CD4-positive, alpha-beta T cell treated with Interleukin-6 for 4 hours (primary cell): ENCODE measurements at places on chromosomes 12 and 14.

DNA sequence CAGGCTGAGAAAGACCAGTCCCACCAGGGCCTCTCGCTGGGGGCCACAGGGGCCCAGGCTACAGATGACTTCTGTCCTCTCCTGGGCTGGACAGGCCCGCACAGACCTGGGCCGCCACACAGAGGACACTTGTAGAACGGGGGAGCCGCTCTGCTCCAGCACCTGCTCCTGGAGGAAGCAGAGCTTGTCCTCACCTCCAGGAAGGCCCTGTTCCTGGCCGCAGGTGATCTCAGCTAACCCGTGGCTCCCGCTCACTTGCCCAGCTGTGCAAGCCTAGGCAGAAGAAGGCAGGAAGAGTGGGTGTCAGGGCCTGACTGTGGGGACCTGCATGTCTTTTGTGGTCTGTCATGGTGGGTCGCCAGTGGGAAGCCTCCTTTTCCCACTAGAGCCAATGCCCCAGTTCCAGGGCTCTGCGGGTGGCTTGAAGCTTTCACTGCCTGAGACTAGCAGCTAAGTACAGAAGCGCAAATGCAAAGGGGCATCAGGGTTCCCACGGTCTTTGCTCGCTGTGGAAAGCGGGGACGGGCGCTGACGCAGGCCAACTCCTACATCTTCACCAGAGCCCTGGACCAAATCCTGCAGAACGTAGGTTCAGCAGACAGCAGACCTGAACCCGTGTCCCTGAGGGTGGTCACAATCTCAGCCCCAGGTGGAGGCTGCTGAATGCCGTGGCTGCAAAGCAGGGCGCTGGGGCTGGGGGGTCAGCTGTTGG is 8.8 kb upstream of the CEP170B start:
- no peak for DNase-seq

- no peak for DNase-seq
Observed at GRCh38 chr12:120849765-120850164, 54.4 kb downstream of the SPPL3 start.

GRCh38 chr14:64628940-64629408 is 75.2 kb upstream of the PLEKHG3 start:
- no peak for DNase-seq

GRCh38 chr12:109497675-109498074 is 20.2 kb downstream of the UBE3B start:
- no peak for DNase-seq

DNA sequence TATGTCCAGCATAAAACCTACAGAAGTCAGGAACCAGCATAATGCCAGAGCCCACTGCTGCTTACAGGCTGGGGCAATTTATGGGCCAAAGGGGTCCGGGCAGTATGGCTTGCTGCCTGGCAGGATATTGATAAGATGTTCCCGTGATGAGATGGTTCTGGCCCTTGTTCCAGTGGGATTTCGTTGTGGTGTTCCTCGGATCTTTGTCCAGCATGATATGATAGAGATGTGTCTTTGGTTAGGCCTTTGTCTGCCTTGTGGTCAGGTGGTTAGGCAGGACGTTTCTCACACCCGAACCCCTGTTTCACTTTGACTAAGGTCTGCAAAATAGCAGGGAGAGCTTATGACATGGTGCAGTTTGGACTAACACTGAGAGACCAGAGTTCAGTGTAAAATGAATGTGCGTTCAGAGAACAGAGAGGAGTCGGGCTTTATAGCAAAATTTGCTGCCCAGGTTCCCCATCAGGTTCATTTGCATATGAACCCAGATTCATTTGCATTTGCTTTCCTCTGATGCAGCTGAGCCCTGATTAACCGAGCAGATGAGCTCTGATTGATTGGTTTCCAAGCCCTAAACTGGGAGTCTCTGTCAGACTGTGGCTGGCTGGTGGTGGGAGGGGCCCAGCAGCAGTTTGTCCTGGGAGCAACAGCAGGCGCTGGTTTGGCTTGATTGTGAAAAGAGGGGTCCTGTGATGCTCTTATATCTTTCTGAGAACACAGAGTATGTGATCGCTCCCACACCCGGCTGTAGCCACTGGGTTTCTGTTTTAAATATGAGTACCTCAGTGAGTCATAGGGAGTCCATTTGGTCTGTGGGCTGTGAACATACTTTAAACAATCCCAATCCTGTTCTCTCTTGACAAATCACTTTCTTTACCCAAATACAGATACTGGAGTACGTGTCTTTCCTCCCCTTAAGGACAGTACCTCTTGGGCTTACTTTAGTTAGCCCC is 156.3 kb upstream of the PZP start:
- peak; percentile 14 for DNase-seq

DNA sequence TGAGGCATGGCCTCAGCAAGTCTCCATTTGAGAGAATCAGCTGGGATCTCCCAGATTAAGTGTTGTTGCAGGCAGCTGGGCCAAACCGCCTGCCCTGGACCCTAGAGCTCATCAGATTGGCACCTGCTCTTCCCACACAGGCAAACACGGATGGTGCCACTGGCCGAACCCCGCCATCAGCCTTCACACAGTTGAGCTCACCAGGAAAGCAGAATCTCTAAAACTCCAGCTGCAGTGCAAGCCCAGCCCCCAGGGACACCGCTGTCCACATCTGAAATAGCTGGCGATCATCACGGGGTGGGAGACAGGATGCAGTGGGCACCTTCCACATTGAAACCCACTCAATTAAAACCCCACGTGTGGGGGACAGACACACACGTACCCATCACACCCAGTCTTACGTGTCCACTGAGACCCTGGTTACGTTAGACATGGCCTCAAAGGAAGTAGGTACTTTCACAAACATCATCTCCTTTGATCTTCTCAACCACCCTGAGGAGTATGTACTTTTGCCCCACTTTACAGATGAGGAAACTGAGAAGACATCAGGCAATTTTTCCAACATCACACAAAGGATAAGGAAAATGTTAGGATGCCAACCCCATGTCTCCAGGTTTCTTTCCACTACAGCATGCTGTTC is 88.8 kb downstream of the SINHCAF start:
- DNase-seq, result no peak

DNA sequence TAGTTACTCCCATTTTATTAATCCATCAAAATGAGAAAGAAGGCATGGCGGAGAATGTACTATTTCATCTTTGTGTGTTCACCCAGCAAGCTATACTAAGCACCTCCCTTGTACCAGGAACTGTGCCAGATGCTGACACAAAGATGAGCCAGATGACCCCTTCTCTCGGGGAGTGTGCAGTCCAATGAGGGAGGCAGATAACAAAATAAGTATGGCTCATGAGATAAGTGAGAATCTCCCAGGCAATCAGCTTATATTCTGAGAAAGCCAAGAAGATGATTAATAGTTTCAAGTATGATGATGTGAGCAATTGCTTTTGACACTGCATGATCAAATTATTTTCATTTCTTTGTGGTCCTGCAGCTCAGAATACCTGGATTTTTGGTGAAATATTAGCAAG is 1.3 kb upstream of the TMEM233 start:
- DNase-seq, result no peak

- DNase-seq, result no peak
Observed at GRCh38 chr12:115199831-115200230, 515.9 kb upstream of the TBX3 start.

DNA sequence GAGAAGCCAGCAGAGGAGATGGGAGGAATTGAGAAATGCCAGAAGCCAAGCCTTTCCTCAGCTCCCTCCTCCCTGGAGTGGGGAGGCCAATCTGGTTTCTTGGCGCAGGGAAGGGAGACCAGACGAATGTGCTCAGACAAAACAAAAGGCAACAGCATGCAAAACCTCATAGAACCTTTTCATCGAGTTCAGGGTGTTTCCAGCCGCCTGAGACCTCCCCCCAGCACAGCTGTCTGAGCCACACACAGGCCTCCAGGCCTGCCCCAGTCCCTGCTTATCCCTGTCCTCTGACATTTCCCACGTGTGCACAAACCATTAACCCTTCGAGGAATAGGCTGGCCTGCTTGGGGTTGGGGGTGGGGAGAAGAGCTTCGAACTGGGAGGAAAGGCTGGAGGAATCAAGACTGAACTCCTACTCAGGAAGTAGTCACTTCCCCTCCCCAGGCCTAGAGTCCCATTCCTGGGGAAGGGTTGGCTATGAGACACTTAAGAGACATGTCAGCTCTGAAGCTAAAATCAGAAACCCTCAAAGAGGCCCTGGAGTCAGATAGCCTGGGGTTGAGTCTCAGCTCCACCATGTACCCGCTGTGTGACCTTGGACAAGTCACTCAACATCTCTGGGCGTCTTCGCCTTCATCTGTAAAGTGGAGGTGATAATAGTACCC is 10.7 kb downstream of the TBX3 start:
- no peak for DNase-seq

- DNase-seq, result no peak
Observed at GRCh38 chr12:46948936-46949545, 123.2 kb upstream of the SLC38A4 start.

DNA sequence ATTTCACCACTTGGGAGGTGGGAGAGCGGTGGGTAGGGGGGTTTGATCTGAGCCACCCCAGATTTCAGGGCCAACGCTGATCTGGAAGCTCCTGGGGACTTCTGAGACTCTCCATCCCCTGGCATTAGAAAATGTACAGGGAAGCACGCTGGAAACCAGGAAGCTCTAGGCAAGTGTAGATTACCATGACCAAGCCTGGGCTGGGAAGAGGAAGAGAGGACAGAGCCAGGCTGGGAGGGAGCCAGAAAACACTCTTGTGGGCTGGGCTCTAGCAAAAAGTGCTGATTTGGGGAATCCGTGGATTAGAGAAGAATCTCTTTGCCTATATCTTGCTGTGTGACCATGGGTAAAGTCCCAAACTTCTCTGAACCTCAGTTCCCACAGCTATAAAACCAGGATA is 236.7 kb downstream of the BCL11B start:
- DNase-seq, result no peak

DNA sequence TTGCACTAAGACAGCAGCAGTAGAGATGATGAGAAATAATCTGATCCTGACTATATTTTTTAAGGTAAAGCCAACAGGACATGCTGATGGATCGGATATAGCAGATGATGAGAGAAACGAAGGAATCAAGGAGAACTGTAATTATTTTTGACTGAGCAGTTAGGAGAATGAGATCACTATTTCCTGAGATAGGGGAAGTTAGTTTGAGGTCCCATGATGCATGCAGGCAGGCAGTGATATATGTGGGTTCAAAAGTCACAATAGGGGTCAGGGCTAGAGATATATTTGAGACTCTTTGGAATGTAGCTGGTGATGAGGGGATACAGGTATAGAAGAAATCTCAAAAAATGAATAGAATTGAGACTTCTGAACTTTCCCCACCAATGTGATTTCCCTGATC is 107.6 kb downstream of the GTF2A1 start:
- no peak for DNase-seq

- DNase-seq, result peak; percentile 82
Observed at GRCh38 chr12:6943389-6943721, 261 bp upstream of the RNU7-1 start.

GRCh38 chr14:31096255-31096654 is 70.1 kb upstream of the STRN3 start:
- no peak for DNase-seq

DNA sequence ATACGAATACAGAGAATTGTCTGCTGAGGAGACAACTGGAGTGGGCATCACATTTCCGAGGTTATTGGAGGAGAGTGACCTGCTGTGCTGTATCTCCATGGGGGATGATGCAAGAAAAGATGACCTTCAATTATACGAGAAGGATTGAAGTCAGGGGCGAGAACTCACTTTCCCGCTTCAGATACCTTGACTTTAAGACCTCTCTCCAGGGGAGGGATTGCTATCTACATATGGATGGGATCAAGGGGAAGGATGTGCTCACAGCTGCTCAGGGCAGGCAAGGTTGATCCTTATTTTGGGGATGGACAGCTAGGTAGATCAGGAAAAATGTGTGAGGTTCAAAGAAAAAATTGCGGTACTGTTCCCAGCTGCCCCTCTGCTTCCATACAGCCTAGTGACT is 24.4 kb downstream of the NEUROD4 start:
- DNase-seq, result no peak

GRCh38 chr12:96454396-96454795 is 35.0 kb upstream of the CFAP54 start:
- no peak for DNase-seq

GRCh38 chr12:99259040-99259934 is 388.3 kb upstream of the GARIN6 start:
- DNase-seq, result no peak

GRCh38 chr12:65392491-65392890 is 114.0 kb downstream of the MSRB3 start:
- no peak for DNase-seq

GRCh38 chr12:92036061-92036620 is 109.5 kb downstream of the BTG1 start:
- DNase-seq, result no peak

GRCh38 chr14:66920196-66920595 is 269.0 kb upstream of the GARIN2 start:
- DNase-seq, result no peak

GRCh38 chr12:78145398-78145797 is 314.7 kb downstream of the NAV3 start:
- DNase-seq, result no peak

DNA sequence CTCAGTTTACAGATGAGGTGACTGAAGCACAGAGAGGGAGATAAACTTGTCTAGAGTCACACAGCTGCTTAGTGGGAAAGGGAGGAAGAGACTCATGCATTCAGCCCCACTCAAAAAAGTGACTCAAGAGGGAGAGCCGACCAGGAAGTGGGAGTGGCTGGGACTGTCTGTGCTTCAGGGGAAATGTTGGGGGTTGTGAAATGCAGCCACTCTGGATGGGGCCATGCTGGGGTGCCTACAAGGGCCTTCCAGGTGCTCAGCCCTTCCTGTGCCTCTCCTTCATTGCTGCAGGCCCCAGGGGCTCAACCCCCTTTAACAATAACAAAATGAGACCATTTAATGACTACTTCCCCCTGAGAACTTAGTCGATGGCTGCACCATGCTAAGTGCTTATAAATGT is 41.8 kb downstream of the CACNA1C start:
- DNase-seq, result peak; percentile 5

DNA sequence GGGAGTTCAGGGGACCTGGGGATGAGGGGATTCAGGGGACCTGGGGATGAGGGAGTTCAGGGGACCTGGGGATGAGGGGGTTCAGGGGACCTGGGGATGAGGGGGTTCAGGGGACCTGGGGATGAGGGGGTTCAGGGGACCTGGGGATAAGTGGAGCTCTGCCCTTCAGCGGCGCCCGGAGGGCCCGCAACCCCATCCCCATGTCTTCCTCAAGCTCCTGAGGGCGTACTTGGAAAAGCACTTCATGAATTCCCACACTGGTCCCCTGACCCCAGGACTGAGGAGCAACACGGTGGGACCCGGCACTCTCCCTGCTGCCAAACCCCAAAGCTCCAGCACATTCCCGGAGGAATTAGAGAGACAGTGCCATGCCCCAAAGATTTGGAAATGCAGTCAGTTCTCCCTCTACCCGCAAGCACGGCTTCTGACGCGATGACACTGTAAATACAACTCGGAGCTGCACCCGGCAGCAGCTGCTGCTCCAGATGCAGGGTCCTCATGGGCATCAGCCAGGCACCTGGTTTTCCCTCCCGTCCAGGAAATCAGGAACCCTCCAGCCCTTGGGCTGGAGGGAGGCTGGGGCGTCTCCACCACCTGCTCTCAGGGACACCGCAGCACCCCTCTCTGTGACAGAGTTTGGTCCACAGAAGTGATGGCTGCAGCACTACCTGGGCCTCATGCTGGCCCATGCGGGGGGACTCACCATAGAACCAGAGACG is 32.8 kb upstream of the C14orf180 start:
- no peak for DNase-seq
